C1 segment of cervical spinal cord (tissue), 14 donors: ENCODE measurements at places on chromosomes 16 and 17.

- peak; percentile 93 for DNase-seq
These were observed at the start of gene DVL2 for GRCh38 chr17:7234083-7234951. Gene DVL2 (minus strand): TSS chr17:7234517. CDS start chr17:7234262, 255 bp downstream.

- no peak for DNase-seq
These were observed 28.6 kb downstream of the OSBPL7 start for GRCh38 chr17:47792979-47793378.

DNA sequence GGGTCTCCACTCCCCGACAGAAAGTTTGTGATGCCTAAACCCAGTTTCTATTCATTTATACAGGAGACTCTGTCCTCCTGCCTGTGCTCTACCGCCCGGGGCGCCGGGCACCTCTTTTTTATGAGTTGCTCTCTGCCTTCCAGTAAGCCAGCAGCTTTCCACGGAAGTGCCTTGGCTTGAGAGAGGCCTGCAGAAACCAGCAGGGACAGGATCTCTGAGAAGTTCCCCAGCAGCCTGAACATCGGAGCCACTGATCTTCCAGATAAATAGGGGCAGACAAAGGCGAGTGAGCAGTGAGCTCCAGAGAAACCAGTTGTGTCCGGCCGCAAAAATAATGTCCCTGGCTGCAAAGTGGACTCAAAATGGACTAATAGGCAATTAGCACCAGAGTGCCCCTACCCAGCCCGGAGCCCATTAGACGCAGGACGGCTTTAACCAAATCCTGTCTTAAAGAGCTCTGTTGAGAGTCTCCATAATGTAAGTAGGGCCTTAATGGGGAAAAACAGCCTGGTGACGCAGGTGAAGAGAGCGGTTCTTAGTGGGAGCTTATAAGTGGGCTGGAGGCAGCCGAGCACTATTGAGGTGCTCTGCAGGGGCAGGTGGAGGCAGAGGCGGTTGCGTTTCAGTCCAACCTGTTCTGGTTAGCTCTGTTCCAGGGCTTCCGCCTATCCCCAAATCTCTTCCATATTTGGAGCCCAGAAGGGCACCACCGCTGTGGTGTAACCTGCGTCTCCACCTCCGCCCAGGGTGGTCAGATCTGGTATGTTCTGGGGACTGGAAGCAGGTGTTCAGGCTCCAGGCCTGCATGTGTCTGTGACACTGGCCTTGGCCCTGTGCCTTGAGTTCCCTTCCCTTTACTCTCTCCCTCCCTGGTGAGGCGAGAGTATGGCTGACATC lies 74.1 kb downstream of the NT5M start:
- DNase-seq, result no peak

- DNase-seq, result no peak
These were observed 28.8 kb upstream of the XYLT2 start for GRCh38 chr17:50317121-50317520.

GRCh38 chr16:55372792-55373488 lies 48.9 kb downstream of the IRX6 start:
- no peak for DNase-seq

DNA sequence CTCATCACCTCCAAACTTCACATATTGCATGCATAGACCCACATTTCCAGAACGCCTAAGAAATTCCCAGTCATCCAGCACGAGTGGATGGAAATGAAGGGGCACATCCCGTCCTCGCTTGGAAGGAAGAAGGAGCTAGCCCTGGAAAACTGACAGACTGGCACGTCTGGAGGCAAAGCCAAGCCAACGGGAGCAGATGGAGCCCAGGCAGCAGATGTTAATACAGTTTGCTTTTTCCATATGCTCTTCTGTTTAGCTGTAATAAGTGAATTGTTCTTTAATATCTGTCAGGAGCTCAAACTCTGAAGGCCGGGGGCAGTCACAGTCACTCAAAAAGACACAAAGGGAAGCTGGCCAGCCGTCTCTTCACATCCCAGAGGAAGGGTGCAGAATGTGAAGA lies 187.7 kb downstream of the XYLT1 start:
- no peak for DNase-seq

GRCh38 chr16:86294535-86295196 lies 215.7 kb upstream of the FOXF1 start:
- DNase-seq, result no peak

- no peak for DNase-seq
These were observed 27.5 kb downstream of the KIFC3 start for GRCh38 chr16:57774705-57775285.

DNA sequence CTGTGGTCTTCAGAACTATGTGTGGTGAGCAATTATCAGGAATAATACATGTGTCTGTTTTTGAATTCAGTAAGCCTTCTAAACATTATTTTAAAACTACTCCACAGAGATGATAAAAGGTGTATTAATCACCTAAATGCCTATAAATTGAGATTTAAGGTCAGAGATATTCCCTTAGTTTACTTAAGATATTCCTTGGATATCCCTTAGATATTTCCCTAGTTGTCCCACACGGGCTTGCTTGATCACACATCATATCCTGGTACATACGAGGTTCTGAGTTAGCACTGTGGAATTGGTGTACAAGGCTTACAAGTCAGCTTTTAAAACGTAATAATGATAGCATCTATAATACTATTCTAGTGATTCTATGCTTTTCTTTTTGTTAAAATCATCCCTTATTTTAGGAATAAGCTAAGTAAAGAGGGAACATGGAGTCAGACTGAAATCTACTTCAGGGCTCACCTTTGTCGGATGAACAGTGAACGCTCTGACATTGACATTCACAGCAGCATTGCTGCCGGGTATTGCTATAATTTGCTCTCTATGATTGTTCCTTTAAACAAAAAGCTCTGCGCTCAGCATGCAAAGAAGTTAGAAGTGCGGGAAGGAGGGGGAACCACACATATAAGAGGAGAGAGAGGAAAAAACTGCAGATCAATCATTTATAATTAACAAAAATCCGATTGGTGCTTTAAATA lies 136.5 kb downstream of the SKAP1 start:
- no peak for DNase-seq

DNA sequence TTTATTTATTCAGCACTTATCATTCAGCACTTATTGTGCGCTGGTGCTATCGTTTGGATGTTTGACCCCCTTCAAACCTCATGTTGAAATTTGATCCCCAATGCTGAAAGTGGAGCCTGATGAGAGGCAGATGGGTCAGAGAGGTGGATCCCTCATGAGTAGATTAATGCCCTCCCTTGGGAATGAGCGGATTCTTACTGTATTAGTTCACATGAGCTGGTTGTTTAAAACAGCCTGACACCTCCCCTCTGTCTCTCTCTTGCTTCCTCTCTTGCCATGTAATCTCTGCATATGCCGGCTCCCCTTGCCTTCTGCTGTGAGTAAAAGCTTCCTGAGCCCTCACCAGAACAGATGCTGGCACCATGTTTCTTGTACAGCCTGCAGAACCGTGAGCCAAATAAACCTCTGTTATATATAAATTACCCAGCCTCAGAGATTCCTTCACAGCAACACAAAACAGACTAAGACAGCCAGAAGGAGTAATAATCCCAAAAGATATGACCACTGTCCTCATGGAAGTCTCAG lies 111.1 kb downstream of the CACNG3 start:
- no peak for DNase-seq

DNA sequence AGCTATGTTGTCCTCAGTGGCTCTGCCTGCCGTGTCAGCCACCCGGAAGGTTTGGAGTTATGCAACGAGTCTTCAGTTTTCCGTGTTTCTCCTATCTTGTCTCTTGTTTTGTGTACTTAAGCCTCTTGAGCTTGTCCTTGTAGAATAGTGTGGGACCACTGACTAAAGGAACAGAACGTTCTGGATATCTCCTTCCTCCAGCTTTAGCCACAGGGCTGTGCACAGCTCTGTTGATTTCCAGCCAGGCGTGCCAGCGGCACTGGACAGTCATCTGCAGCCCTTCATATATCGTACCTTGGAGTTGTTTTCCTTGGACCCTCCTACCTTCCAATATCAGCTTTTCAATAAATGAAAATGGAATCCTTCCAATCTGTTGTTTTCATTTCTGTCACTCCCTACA lies 39.8 kb downstream of the TMEM11 start:
- DNase-seq, result no peak

- no peak for DNase-seq
These were observed 11.3 kb downstream of the PLD2 start for GRCh38 chr17:4818276-4818675.

GRCh38 chr17:5630434-5630833 lies 46.1 kb upstream of the NLRP1 start:
- no peak for DNase-seq

GRCh38 chr17:63345611-63346010 lies 100.5 kb downstream of the CYB561 start:
- DNase-seq, result no peak

GRCh38 chr16:3094289-3095027 lies 4.6 kb downstream of the ZSCAN10 start:
- no peak for DNase-seq

- no peak for DNase-seq
These were observed 1.4 kb downstream of the SARM1 start for GRCh38 chr17:28372945-28373274.

DNA sequence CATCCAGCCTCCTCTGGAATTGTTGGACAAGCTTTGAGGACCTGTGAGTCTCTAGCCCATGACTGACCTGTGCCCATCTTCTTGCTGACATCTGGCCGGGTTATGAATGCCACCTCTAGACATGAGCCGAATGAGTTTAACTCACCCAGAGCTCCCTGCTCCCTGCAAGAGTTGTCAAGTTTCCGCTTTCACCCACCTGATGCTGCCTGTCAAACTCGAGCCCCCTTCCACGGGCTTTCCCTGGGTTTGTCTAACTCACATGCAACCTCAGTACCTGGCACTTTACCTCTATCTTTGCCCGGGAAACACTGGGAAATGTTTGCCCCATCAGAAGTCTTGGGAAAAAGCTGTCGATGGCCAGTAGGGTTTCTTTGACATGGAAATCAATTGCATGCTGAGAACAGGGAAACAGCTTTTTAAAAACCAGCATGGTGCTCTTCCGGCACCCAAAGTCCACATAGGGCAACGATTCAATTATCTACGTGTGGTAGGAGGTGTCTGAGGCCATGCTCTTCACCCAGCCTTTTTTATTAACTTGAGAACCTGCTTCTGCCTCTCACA lies 33.8 kb upstream of the DNAH17 start:
- DNase-seq, result no peak

GRCh38 chr17:8162233-8162996 lies at the start of gene VAMP2:
Gene VAMP2 (minus strand): TSS chr17:8162948. CDS start chr17:8162879, 69 bp downstream.
- DNase-seq, result peak; percentile 39

GRCh38 chr16:17944345-17944744 lies 392.2 kb downstream of the NPIPA8 start:
- no peak for DNase-seq

DNA sequence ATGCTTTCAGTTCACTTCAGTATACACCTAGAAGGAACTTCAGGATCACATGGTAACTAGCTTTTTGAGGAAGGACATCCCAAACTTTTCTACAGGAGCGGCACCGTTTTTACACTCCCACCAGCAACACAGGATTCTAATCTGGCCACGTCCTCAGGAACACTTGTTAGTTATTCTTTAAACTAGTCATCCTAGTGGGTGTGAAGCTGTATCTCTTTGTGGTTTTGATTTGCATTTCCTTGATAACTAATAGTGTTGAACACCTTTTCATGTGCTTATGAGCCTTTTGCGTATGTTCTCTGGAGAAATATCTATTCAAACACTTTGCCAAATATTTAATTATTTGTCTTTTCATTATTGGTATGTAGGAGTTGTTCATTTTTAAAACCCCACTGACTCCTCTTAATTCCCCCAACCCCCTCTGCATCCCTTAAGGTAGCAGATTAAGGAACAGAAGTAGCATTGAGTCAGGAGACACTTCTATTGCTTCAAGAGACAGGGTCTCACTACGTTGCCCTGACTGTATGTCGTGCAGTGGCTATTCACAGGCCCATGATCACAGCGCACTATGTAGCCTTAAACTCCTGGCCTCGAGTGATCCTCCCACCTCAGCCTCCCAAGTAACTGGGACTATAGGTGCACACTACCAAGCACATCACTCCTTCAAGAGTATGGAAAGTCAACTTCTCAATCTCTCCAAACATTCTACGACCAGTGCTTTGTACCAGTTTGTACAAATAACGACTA lies 25.4 kb downstream of the YWHAE start:
- no peak for DNase-seq

- no peak for DNase-seq
These were observed 5.9 kb downstream of the STRADA start for GRCh38 chr17:63735691-63736090.

DNA sequence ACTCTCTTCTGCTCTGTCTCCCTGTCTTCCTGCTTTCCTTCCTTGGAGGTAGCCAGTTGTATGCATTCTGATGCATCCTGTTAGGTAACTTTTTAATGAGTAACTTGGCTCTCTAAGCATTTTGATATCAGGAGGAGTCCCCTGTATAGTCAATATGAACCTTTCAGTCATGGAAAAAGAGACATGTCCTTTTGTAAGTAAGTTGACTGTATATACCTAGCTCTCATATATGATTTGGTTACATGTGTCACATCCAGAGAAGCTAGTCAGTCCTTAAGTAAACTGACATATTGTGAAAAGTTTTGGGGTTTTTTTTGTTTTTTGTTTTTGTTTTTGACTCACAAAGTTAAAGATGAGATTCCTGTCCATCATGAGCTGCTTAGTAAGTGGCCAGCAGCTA lies 18.8 kb downstream of the UTP18 start:
- no peak for DNase-seq
